Esophagus mucosa (tissue), 1 donor: ENCODE measurements at places on chromosomes 7 and 10.

DNA sequence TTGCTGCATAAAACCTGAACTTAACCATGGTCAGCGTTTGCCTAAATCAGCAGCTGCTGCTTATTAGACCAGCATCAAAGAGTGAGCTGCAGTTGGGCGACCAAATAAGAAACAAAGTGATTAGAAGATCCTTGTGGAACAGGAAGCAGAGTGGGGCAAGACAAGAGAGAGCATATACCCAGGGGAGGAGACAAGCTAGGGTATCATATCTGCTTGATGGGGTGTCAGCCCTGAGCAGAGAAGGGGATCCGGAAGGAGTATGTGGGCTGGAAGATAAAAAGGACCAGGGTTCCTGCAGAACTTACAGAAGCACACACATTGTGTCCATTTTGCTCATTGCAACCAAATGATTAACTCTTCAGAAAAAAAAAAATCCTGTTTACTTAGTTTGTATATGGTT lies 213.6 kb downstream of the CELF2 start:
- ATAC-seq, result no peak

DNA sequence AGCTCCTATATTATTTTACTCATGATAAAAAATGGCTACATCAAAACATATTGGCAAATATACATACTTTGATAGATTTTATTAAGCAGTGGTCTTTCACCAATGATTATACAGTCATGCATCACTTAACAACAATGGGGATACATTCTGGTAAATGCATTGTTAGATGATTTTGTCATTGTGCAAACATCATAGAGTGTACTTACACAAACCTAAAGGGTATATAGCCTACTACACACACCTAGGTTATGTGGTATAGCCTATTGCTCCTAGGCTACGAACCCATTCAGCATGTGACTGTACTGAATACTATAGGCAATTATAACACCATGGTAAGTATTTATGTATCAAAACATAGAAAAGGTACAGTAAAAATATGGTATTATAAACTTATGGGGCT lies 98.9 kb upstream of the IL6 start:
- ATAC-seq, result no peak

GRCh38 chr7:150970424-150970823 lies 7.7 kb downstream of the KCNH2 start:
- no peak for ATAC-seq

GRCh38 chr10:7672341-7673134 lies 5.8 kb upstream of the ITIH5 start:
- ATAC-seq, result no peak

DNA sequence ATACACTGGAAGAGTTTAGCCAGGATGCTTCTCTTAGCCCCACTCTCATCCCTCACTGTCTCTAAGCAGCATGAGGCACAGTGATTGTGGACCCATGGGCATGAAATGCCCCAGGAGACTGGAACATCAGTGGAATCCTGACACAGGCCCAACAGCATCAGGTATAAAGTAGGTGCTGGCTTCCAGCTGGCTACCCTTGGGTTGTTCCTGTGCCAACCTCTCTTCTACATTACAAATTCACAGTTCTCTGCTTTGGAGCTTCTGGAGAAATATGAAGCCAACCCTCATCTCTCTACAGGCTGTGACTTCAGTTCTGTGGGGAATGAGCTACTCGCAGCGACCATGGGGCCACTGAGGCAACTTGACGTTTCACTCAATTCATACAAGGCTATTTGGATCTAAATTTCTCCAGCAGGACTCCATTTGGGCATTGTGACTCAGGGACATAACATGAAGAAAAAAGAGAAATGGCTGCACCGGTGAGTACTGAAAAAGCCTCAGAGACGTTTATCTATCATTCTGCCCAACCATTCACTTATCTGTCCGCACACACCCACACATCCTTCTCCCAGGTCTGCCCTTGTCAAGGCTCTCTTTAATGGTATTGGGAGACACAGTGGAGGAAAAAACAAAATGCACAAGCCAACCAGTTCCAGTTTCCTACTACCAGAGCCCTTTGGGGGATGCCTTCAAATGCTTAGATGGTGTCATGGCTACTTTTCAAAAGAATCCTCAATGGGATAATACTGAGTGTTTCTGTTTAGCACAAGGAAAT lies 35.4 kb upstream of the TM9SF3 start:
- ATAC-seq, result no peak

DNA sequence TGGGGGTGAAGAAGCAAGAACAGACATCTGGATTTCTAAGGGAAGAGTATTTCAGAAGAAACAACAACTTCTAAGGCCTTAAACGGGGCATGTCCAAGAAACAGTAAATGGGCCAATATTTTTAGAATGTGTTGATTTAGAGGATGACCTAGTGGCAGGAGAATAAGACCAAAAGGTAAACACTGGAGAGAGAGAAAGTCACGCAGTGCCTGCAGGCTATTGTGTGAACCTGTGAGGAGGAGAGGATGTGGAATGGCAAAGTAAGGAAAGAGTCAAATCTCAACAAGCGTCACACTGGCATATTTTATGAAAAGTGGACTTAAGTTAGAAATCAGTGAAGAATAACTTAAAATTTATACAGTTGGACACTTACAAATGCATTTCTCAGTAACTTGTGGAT lies 78.1 kb upstream of the EGFR start:
- ATAC-seq, result no peak

DNA sequence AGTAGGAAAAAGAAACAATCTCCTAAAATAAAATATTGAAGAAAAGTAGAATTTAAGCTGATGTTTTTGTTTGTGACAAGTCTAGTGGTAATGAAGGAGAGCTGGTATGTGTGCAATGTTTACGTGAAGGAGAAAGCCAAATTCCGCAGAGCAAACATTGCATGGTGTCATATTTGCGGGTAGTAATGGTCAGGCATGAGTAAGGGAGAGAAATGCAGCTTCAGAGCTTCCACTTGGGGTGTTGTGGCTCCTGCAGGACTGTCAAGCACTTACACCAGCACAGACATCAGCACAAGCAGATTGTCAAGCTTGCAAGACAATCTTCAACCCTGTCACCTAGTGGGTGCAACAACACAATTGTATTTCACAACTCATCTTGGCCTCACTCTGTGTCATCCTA lies 136.5 kb upstream of the ETV1 start:
- no peak for ATAC-seq

GRCh38 chr7:2893411-2893861 lies 49.3 kb upstream of the GNA12 start:
- ATAC-seq, result no peak

- no peak for ATAC-seq
Measured at GRCh38 chr7:2771274-2771731, 72.8 kb downstream of the GNA12 start.
